Inflammatory macrophage (primary cell): ENCODE measurements at places on chromosomes 5 and 9.

DNA sequence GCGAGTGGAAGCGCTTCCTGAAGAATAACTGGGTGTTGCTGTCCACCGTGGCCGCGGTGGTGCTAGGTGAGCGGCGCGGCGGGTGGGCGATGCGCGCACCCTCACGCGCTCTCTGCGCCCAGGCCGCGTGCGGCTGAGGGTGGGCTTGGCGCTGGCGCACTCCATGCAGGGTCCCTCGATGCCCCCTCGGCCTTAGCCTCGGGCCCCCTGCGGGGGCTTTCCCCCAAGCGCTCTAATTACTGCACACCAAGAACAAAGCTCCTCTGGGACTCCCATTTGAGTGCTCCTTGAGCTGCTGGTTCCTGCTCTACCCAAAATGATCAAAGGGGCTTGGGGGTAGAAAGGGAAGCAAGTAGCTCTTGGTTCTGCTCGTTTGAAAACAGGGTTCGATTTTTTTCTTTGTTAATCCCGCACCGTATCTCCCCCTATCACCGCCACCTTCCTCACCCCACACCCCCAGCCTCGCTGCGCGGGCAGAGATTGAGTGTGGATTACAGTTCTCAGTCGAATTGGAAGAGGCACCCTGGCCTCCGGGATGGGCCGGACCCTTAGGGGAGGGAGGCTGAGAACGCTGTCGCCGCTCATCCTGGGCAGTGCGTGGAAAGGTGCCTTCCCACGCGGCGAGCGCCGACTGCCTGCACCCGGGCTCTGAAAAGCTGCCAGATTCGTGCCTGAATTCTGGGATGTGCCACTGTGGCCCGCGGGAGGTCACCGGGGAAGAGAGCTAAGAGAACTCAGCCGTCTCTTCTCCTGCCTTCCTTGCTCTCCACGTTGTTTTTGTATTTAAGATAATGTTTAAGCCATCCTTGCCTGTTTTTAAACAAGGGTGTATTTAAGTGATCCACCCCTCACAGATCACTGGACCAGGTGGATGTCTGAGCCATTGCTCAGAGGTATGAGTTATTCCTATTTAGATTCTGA is 697 bp downstream of the SLC1A1 start:
- DNase-seq = no peak

- DNase-seq = peak; percentile 59
Measured at GRCh38 chr5:167759057-167759821, 532.2 kb upstream of the WWC1 start.

DNA sequence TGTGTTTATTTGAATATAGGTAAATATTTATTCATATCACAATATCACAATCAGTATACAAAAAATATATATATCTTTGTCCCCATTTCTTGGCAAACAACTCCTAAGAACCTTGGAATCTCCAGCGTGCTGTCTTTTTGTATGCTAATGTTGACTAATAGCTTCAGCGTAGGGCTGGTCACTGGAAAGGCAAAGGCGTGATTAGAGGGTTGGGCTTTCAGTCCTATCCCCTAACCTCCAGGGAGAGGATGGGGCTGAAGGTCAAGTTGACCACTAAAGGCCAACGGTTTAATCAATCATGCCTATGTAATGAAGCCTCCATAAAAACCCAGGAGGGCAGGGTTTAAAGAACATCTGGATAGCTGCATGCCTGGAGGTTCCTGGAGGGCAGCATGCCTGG is 79.6 kb upstream of the BNC2 start:
- DNase-seq = no peak

DNA sequence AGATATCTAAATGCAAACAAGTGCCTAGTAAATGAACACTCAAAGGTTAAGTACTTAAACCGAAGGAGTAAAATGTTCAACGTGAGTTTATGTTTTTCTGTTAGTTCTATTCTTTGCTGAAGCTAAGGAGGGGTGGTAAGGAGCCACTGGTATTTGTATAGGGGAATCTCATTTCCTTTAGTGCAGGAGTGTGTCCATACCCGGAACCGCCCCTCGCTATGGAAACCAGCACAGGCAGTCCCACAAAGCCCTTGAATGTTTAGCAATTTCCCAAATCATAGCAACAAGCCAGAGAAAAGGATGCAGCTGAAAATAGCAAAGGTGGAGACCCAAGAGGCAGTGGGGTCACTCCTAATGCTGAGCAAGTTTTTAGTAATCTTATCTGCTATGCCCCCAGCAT is 78.8 kb upstream of the STK32A start:
- no peak for DNase-seq

GRCh38 chr9:127943731-127944144 is 6.1 kb upstream of the DPM2 start:
- DNase-seq = peak; percentile 86

DNA sequence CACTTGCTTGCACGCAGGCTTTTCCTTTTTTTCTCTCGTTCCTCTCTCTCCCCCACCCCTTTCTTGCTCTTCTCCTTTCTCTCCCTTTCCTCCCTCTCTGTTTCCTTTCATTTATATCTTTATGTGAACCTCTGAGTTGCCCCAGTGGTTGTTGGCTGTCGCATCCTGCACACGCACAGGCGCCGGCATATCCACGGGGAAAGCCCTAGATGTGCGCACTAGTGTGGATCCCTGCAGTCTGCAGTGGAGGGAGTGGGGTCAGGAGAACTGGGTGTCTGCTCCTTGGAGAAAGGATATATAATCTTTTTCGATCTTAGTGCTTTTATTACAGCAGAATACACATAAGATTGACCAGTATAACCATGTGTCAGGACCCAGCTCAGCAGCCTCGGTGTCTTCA is 223.5 kb downstream of the FANCC start:
- DNase-seq = no peak

- DNase-seq = no peak
Measured at GRCh38 chr5:127254729-127255284, 35.8 kb upstream of the MEGF10 start.

DNA sequence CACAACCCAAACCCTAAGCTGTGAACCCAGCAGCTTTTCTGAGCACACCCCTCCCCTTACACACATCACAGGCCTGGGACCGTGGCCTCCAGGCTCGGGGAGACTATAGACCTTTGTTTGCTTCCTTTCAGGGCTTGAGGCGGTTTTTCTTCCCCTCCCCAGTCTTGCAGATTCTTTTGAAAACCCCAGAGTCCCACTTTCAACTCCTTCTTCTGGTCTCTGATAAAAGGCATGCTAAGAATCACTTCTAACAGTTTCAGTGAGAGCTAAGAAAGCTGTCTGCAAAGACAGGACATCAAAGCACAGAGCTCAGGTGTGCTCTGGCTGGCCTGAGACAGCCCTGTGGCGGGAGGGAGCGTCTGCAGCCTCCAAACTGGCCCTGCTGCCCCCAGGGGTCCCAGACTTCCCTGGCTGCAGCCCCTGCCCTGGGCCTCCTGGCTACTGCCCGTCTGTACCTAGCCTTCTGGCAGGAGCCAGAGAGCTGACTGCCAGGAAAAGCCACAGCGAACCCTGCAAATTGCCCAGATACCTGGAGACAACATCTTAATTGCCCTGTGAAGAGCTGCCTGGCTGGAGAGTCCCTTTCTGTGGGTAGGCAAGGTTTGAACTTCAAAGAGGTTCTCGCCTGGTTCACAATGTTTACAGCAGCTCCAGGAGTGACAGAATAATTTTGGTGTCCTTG is 138.9 kb downstream of the GADD45G start:
- DNase-seq = no peak

GRCh38 chr9:127123064-127123890 is 842 bp upstream of the ANGPTL2 start:
- no peak for DNase-seq

- peak; percentile 22 for DNase-seq
Measured at GRCh38 chr5:59390074-59390659, 503.4 kb downstream of the PDE4D start.

DNA sequence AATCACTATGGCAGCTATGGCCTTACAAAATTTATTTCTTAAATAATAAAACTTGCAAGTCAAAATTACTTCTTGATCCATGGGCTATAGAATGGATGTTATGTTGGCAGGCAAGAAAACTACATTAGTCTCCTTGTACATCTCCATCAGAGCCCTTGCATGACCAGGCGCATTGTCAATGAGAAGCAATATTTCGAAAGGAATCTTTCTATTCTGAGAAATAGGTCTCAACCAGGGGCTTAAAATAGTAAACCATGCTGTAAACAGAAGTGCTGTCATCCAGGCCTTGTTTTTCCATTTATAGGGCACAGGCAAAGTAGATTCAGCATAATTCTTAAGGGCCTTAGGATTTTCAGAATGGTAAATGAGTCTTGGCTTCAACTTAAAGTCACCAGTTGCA is 220.1 kb downstream of the SREK1 start:
- DNase-seq = no peak

- DNase-seq = no peak
Measured at GRCh38 chr5:55927861-55928655, 66.7 kb downstream of the IL6ST start.

GRCh38 chr9:109765830-109766229 is 14.2 kb upstream of the PALM2AKAP2 start:
- DNase-seq = no peak

DNA sequence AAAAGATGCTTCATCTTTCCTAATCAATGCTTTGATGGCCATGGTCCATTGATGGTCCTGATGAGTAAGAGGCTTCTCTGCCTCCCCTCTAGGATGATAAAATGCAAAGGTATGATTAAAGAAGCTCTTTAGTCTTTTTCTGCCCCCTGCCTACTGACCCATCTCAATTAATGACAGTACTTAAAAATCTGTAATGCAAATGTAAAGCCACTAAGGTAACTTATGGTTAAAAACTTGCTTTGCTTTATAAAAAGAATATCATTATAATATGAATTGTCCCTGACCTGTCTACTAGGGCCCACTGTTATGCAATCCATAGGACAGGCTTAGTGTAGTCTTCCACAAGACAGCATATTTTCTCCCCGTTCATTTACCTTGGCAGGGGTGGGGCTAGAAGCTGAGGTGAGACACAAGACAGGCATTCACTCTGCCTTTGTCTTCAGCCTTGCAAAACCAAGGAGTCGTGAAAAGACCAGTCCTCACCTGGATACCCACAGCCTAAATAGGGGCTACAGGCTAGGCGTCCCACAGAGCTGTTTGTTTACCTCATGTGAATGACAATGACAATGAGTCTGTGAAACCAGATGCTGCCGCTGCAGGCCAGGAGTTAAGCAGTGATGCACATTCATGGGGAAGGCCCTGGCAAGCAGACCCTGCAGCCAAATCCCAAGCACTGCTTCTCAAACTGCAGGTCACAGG is 60.4 kb downstream of the BNC2 start:
- no peak for DNase-seq

DNA sequence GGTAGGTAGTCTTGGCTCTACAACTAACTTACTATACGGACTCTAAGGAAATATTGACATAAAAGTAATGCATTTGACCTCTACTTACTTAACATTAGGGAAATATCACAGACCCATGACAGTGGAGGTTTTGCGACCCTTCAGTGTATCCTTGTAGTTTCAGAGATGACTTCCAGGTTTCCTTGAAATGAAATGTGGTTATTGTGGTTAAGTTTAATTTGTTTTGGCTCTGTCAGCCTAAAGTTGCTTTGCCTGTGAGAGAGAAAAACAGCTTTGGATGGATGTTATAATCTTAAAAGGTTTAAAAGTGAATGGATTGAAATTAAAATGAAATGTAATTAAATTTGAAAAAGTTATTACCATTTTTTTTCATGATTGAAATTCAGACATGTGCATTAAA is 42.9 kb downstream of the LRRTM2 start:
- no peak for DNase-seq

- DNase-seq = no peak
Measured at GRCh38 chr9:81191222-81191621, 498.1 kb downstream of the TLE1 start.

GRCh38 chr9:14936491-14936890 is 26.3 kb upstream of the FREM1 start:
- DNase-seq = no peak

DNA sequence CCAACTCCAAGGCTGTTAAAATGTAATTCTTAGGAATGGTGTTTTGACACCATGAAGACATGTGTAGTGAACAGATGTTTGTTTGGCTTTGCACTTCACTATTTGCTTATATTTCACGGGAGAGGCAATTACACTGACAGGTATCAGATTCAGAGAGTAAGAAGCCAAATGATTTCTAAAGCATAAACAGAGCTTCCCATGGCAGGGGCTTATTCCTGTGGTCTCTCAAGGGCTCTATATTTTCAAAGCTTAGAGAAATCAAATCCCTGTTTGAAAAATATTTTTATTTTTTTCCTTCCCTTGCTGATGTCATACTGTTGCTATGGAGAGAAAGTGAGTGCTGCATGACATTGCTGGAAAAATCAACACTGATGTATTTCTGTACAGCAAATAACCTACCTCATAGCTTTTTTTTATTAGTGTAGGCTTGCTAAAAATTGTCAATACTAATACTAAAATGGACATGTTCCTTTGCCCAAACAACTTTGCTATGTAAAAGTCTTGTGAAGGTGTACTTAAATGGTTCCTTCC is 161.4 kb downstream of the GIN1 start:
- no peak for DNase-seq

DNA sequence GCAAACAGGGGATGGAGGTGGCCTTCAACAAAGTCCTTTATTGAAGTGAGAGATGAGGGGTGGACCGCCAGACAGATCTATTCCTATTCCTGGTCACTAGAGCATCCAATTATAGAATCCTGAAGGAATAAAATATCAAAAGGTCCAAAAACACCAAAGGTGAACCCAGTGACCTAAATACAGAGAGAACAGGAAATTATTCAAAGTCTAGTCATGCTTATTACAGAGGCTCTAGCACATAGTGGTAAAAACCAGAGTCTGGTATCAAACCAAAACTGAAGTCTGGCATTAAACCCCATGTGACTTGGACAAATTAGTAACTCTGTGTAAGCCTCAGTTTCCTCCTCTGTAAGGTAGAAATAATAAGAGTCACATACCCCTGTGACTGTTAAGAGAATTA is 100.5 kb upstream of the SNX2 start:
- no peak for DNase-seq

DNA sequence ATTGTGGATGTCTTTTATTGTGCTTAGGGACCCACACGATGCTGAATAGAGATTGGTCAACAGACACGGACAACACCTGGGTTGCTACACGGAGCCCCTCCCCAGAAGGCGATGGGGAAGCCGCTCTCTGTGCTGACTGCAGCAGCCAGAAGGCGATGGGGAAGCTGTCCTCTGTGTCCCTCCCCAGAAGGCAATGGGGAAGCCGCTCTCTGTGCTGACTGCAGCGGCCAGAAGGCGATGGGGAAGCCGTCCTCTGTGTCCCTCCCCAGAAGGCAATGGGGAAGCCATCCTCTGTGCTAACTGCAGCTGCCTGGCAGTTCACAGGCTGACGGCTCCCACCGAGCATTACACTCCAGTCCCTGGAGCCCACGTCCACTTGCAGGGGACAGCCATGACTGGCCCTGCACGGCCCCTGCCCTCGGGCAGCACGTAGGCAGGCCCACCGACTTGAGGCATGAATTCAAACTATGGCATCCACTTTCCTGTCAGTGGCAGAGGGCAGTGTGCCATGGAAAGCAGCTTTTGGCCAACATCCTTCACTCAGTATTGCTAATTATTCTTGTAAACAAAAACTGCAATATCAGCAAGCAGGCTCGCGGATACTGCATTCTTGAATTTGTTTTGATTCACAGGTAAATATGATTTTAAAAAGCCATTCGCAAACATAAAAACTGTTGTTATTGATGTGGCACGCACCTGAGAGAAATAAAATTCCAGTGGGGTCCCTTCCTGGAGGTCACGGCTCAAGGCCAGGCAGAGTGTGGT is 48.1 kb upstream of the CLPTM1L start:
- peak; percentile 42 for DNase-seq
